CD4-positive, alpha-beta T cell treated with Interleukin-2 at 100 ng/mL for 4 hours (primary cell): ENCODE measurements at places on chromosomes 16 and 17.

DNA sequence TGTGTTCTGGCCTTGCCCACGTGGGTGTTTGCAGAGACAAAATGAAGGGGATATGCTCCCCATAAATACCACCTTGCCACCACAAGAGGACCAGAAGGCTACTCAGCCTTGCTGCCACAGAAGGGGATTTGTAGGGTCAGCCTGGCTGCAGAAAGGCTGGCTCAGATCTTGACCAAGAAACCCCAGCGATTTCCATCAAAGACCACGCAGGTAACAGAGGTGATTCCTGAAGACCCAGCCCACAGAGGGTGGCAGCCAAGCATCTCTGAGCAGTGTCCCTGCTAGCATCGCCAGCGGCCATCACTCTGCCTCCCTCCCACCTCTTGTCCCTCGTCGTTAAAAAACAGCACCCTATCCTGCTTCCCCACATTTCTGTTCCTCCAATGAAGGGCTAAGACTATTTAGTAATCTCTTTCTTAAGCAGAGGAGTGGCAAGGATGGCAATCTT, 54.9 kb downstream of the BEAN1 start:
- no peak for DNase-seq

GRCh38 chr17:5705876-5706576, 121.7 kb upstream of the NLRP1 start:
- no peak for DNase-seq

DNA sequence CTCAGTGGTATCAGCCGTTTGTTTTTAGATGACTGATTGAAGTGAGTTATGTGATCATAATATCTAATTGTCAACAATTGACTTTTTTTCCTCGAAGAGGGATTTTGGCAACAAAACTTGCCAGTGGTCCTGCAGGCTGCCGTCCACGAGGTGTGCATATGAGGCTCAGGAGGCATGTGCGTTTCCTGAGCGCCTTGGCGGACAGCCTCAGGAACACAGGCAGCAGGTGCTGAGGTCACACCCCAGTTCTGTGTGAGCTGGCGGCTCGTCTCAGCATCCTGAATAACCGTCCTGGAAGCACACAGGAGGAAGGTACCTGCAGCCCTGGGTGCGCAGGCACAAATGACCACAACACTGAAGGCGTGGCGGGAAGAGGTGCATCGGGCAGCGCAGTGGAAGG, 11.7 kb downstream of the SPG7 start:
- DNase-seq: no peak

GRCh38 chr17:62968445-62968923, 2.4 kb downstream of the TANC2 start:
- peak; percentile 84 for DNase-seq

DNA sequence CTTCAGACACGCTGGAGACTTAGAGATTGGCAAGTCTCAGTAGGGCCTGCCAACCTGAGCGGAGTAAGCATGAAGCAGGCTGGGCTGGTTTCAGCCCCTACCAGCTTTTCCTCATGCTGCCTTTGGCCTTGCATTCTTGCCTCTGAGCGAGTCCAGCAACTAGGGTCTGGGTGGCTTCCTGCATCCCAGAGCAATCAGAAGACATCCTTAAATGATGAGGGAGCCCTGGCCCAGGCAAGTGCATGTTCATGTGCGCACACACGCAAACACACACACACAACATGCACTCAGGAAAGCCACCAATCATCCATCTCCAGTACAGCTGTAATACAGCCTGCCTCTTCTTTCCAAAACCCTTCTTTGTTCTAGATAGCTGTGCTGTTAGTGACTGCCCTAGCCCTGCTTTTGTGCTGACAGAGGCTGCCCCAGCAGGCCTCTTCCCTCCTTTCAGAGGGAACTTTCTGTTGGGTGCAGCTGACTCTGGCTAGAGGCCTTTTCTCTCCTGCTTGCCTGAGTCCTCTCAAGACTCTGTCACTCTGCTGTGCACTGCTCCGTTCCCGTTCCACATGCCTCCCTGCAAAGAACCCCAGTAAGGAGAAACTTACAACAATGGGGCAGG, 30.7 kb upstream of the TBX2 start:
- no peak for DNase-seq

GRCh38 chr17:16878606-16879005, 93.3 kb downstream of the TNFRSF13B start:
- DNase-seq: no peak

DNA sequence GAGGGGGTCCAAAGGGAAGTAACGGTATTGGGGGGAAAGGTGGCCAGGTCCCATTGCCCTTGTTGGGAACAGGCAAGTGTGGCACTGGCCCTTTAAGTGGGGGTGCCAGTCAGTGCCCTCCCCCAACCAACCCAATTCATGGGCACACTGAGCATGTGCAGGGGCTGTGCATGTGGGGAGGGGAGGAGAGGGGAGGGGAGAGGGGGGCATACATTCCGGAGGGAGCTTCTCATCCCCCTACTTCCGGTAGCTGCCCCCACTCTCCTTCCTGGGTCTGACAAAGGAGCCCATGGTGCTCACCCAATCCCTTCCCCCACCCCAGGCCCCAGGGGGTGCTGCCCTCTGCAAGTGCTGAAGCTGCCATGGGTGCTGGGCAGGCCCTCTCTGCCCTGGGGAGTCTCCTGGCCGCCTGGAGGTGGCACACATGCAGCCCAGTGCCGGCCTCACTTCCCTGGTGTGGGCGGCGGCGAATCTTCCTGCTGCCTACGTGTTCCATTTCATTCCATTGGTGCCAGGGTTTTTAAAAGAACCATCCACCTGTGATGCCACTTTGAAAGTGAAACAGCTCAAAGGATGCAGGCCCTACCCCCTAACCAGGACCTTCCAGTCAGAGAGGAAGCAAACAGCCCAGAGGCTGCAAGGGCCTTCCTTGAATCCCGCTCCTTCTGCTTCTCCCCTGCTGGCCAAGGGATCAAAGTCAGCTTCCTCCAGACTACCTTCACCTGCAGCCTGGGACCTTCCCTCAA, 11.0 kb downstream of the HEXIM2 start:
- DNase-seq: peak; percentile 58

GRCh38 chr17:73683771-73684170, 39.5 kb upstream of the SDK2 start:
- DNase-seq: no peak

- no peak for DNase-seq
Observed at GRCh38 chr17:29096094-29096493, 53.2 kb downstream of the PIPOX start.

DNA sequence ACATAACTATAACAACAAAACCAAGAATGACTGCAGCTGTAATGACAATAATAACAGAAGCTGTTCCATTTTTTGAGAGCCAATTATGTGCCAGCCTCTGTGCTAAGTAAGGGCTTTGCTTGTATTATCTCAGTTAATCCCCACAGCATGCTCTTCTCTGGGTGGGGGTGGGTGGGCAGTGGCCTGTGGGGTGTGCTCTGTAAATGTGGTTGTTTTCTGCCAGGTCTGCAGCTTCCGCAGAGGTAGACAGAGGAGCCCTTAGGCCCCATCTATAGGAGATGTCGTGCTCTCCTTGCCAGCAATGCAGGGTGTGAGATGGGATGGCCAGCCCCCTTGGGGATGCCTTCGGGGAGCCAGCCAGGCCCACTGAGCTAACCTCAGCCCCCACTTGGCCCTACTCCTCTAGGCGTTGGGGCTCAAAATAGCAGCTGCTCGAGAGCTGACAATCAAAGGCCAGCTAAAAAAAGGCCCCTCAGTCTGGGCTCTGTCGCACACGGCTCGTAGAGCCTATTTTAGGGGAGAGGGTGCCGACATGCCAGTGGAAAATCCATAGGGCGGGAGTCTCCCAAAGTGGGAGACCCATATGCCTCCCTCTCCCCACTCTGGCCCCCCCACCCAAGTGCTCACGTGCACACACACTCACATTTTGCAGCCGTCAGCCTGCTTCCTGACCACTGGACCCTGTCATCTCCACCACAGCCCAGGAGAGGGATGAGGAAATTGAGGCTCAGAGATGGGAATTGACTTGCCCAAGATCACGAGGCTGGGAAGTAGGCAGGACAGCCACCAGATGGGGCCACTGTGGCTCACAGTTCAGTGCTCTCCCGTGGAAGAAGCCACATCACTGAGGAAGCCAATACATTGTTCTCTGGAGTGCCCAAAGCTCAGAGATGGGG, 15.8 kb downstream of the CDH16 start:
- DNase-seq: no peak

DNA sequence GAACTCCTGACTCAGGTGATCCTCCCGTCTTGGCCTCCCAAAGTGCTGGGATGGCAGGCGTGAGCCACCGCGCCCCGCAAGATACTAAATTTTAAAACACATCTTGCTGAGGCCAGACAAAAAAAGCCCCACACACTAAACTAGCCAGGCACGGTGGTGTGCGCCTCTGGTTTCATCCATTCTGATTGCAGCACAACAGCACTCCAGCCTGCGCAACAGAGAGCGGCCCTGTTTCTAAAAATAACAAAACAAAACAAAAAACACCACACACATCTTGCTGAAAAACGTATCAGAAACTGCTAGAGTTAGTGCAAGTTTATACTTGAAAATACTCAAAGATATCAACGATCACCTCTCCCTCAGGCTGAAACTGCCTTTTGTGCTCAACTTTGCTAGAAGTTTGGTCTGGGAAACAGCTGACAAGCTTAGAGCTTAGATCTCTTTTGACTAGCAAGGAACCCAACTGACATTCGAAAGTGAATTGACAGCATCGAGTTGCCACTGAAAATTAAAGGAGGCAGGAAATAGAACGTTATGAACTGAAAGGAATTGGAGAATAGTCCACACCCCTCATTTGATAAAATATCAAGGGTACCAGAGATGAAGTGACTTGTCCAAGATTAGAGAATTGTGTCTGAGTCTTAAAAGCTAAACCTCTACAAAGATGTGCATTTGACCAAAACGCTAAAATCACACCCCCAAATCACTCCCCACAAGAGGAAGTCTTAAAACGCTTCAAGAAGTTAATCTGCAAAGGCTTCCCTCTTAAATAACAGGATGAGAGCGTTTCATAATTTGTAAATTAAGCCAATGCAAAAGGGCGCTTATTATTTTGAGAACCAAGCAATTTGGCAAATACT, 908 bp downstream of the COG4 start:
- peak; percentile 11 for DNase-seq

- DNase-seq: no peak
Observed at GRCh38 chr16:57377080-57377841, 5.0 kb downstream of the CX3CL1 start.

GRCh38 chr17:48478224-48479013, 48.4 kb upstream of the SKAP1 start:
- DNase-seq: peak; percentile 61

DNA sequence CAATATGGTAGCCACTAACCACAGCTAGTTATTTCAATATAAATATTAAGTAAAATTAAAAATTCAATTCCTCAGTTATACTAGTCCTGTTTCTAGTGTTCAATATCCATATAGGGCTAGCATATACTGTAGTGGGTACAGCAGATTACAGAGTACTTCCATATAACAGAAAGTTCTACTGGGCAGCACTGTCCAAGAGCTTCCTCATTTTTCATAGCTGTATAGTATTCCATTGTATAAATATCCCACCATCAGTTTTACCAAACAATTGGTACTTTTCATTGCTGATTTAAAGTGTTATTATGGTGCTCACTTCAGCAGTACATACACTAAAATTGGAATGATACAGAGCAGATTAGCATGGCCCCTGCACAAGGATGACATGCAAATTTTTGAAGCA, 20.4 kb downstream of the ACSM3 start:
- no peak for DNase-seq

DNA sequence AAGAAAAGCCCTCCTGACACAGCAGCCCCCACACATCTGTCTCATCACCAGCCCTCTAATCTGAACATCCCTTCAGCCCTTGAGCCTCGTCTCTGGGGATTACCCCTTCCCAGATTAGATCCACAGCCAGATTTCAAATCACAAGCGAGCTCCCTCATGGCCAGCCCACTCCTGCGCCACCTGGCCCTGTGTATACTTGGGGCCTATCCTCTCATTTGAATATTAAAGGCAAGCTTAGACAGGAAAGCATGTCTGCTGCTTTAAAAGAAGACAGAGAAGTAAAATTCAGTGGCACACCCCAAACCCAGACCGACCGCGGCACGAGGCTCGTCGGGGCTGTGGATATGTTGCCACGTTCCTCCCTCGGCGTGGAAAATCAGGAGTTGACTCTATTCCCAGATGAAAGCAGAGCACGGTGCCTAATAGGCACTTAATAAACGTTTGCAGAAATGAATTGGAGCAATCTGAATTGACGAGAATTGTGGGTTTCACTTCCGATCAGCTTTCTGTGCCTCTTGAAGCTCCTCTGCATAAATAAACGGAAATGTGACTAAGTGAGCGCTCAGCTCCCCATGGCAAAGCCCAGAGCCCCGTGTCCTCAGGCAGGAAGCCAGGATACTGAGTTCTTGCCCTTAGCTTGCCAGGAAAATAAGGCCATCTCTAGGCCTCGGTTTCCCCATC, 108.0 kb downstream of the CCDC182 start:
- no peak for DNase-seq

DNA sequence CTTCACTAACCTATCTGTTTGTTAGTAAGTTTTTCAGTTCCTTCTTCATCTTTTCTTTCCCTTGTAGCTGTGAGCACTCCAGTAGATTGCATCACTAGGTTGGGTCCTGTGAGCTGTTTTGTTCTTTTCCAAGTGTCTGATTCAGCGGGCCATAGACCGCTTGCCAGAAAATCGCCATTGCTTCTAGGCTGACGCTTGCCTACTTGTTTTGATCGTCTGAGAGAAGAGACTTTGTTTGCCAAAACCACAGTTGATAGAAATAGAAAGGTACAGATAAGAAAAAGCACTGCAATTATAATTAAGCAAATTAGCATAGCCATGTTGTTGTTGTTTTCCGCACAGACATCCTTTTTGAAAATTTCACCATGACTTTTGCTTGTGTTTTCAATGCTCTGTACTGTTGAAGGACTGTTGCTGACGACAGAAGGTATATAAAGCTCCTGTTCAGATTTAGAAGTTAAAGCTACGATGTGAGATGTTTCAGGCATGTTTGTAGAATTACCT, 3.1 kb downstream of the EVI2A start:
- peak; percentile 85 for DNase-seq

DNA sequence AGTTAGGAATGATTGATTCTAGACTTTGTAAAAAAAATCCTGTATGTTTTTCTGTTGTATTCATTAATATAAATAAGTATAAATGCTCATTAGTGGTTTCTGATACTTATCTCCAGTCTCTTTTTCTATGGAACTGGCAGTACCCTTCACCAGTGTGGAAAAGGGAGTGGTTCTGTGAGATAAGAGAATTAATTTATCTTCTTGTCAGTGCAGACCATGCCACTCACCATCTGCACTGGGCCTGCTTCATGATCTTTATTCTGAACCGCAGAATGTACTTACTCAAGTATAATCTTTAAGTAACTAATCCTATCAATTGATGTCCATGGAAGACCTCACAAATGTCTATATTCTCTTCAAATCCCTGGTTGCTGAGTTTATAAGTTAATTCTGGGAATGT, 836.1 kb upstream of the CDH8 start:
- DNase-seq: no peak

DNA sequence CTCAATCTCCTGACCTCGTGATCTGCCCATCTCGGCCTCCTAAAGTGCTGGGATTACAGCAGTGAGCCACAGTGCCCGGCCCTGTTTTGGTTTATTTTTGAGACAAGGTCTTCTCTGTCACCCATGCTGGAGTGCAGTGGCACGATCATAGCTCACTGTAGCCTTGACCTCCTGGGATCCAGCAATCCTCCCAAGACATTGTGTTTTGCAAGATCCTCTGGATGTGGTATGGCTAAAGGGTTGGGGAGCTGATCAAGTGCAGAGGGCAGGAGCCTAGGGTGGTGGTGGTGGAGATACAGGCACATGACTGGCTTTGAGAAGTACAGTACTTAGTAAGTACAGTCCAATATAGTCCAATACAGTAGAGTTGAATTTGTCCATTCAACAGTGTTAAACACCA, 16.6 kb upstream of the TNS4 start:
- no peak for DNase-seq
